ENCODE measurements at places on chromosomes 2 and 18. TPM values are rescaled to one million over a fixed set of nuclear protein-coding genes. Genes with fewer than 3 reads are reported as not detected.

C18orf54 gene
- 1.4 TPM for total RNA-seq

FNDC4 gene
- total RNA-seq = 3.0 TPM

DSG4 gene
- not detected for total RNA-seq

SLC1A4 gene
- total RNA-seq = 22.2 TPM

GREB1 gene
- total RNA-seq = 2.9 TPM

SPC25 gene
- total RNA-seq = 0.24 TPM

OBSL1 gene
- 199 TPM for total RNA-seq

LYPD6 gene
- total RNA-seq = 0.16 TPM

NAT8 gene
- total RNA-seq = not detected

IKZF2 gene
- total RNA-seq = 5.6 TPM

PDE1A gene
- 9.6 TPM for total RNA-seq

SLC9A2 gene
- total RNA-seq = 0.08 TPM

OSR1 gene
- 1.4 TPM for total RNA-seq

DNA sequence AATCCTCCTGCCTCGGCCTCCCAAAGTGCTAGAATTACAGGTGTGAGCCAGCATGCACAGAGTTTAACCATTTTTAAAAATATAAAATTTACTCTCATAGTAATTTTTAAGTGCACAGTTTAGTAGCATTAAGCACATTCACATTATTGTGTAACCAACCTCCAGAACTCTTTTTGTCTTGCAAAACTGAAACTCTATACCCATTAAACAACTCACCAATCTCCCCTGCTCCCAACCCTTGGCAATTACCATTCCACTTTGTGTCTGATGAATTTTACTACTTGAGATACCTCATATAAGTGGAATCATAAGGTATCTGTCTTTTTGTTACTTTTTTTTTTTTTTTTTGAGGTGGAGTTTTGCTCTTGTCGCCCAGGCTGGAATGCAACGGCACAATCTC lies 112.5 kb downstream of the BMPR2 start:
- DNase-seq = no peak

DNA sequence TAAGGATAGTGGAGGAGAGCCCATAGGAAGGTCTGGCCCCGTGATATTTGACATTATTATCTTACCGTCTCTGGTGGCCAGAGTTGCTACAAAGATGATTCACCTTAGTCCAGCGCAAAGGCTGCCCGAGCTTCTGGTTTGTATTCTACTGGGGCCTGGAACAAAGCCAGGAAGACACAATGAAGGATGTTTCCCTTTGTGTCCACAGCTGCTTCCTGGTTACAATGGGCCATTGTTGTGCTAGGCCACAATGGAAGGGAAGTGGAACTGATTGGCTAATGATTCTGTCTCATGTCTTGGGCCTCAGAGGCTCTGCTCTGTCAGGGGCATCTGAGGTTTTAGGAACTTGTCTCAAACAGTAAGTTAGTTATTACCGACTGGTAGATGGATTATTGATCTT lies 132.2 kb downstream of the TDRD15 start:
- DNase-seq = peak; percentile 76

DNA sequence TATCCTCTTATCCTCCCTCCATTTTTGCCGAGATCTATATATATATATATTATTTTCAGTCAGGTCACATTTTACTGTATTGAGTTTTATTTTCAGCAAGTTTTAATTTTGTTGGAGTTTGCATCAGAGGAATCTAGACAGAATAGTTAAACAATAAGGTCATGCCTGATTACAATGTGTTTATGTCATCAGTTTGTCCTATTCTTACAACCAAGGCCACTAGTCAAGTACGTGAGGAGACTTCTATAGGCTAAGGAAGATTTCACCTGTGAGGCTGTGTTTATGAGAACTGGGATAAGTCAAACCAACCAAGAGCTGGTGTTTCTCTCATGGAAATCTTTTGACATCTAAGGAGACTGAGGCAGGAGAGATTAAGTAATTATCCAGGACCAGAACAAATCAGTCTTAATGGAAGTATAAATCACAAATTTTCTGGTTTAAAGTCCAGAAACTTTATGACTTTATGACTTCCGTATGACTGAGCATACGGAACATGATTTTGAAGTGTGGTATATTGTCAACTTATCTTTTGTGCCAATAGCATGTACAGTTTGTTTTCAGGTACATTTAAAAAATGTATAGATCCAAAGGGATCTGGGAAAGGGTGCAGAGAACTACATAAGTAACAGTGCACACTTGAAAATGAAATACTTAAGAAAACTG lies 100.0 kb upstream of the DTNA start:
- no peak for DNase-seq

- no peak for DNase-seq
These were observed 132.4 kb downstream of the MGAT5 start for GRCh38 chr2:134386310-134386709.

- no peak for DNase-seq
These were observed 878 bp downstream of the FBXO15 start for GRCh38 chr18:74146756-74147155.

DNA sequence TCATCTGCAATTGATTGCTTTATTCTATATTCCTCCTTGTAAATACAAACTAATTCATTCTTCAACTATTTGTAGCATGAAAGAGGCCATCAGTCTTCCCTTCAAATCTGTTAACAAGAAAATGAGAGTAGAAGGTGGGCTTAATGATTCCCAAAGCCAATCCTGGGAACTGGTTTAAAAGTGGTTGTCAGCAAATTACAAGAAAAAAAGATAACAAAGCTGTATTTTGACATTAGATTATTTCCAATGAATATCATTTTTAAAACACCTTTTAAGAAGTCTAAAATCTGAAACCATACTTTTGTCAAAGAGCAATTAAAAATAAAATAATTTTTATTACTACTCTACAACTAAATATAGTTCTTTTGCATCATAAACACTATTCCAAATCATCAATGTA lies 139.2 kb downstream of the DYM start:
- no peak for DNase-seq

GRCh38 chr18:41372046-41372665 lies 582.9 kb upstream of the PIK3C3 start:
- no peak for DNase-seq

DNA sequence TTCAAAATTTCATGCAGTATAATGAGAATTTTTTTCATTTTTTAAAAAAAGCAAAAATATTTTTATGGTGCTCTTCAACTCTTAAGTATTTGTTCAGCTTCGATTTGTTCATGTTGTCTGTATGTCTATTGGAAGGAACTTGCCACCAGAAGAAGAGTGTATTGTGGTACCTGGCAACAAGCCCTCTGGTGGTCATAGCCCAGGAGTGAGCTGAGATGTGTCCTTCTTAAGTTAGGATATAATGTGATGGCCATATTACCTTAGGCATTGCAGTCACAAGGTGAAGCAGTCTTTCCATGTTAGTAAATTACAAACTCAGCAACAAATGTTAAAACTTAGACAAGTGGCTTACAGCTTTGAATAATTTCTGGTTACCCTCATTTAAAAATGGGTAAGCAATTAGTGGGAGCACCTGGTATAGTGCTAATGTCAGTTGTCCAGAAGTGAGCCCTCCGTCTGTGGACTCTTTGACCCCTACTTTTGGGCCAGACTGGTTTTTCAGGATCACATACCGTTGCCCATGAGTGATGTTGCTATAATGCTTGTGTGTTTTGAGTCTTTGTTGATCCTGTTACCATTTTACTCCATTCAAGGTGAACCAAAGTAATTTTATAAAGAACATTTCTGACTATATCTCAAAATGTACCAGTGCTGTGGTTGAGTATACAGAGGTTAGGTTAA lies 57.4 kb downstream of the MYO1B start:
- no peak for DNase-seq

GRCh38 chr2:189328848-189329245 lies 112.4 kb upstream of the WDR75 start:
- DNase-seq = no peak

GRCh38 chr2:9208875-9209274 lies 2.3 kb downstream of the ASAP2 start:
- DNase-seq = no peak

- DNase-seq = no peak
These were observed 123.1 kb downstream of the PRPF40A start for GRCh38 chr2:152594022-152594766.

DNA sequence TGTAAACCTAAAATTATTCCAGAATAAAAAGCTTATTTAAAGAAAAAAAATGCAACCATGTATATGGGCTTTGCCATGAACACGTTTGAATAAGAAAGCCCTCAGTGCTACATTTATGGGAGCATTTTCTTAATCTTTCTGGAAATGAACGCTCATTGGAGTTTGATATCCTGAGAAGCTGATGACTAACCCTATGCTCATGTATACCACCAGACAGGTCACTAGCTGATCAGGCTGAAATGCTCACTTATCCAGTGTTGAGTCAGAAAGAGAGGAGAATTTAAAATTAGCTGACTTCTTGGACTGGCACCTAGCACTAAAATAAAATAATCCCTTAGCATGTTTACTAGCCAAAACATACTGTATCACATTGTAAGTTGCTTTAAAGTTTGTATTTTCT lies 254.9 kb upstream of the SIX3 start:
- DNase-seq = no peak

DNA sequence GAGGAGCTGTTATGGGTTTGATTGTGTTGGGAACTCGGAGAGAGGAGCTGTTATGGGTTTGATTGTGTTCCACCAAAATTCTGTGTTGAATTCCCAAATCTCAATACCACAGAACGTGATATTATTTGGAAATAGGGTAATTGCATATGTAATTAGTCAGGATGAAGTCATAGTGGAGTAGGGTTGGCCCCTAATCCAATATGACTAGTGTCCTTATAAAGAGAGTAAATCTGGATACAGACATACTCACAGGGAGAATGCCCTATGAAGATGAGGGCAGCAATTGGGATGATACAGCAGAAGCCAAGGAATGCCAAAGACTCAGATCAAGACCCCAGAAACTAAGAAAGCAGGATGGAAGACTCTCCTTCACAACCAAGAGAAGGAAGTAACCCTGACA lies 1023.2 kb upstream of the ZEB2 start:
- DNase-seq = no peak

DNA sequence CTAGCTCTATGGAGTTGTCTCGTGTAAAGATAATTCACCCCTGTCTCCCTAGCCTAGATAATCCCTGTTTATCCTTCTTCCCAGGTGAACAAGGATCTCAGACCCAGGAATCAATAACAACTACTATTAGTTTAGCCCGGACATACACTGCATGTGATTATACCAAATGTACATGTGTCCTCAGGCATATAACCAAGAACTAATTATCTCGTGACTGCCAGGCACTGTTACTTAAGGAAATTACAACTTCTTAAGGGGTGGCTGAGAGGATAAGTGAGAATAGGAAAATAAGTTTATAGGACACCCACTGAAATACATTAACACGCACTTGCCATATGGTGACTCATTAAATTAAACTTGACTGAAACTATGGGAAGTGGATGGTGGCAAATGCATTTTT lies 126.6 kb downstream of the CNTNAP5 start:
- no peak for DNase-seq

GRCh38 chr2:43027097-43027873 lies 199.1 kb downstream of the ZFP36L2 start:
- no peak for DNase-seq

- DNase-seq = no peak
These were observed 20.5 kb downstream of the LNPK start for GRCh38 chr2:175981551-175981950.

- DNase-seq = peak; percentile 64
These were observed 7.0 kb upstream of the CIDEA start for GRCh38 chr18:12246849-12247808.

GRCh38 chr18:9992300-9992972 lies 78.6 kb downstream of the VAPA start:
- no peak for DNase-seq

DNA sequence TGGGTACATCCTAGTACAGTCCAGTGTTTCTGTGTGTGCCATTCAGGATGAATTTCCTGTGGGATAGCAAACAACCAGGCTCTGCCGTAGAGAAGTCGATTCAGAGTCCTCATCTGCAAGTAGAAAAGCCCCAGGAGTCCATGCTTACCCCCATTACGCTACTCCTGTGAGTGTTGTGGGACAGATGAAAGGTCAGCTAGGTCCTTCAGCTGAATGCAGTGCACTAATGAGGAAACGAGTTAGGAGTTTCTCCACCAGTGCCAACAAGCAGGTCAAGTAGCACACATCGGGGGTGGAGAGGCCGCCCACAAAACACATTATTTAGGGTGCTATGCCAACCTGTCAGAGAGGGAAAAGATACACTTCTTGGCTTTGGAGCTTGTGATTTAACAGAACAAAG lies 2.5 kb upstream of the GPR39 start:
- no peak for DNase-seq

DNA sequence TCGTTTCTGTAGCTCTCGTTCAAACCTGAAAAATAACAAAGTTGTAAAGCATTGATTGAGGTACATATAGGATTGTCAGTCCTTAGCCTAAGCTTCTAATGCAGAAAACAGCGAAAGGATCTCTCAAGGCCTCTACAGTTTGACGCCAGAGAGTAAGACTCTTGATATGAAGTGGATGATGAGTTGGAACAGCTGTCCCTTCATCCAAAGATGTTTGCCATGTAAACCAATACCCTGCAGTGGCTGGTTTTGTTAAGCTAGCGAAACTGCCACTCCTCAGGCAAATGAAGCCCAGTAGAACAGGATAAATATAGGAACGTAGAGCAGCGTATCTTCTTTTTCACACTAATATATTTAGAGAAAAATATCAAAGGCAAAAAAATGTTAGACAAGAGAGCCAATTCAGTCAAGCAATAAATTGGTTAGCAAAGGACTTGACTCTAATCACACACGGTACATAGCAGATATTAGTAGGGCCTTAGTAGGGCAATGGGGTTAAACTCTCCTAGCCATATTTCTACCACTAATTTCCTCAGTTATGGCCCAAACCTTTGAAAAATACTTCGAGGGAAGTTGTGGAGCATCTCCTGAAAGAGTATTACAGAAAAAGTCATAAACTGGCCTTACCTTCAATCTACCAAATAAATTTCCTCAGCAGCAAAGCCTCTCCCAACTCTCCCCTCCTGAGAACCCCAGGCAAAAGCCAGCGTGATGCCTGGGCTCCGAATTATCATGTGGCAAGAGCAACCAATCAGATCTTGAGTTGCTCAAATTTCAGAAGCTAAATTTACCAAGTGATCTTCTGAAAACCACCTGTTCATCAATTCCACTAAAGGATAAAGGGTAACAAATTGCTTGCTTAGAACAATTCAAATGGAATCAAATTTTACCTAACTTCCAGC lies at the start of gene NEB:
Gene NEB (minus strand): TSS at position 706 of the 902 bp plus-strand sequence. CDS start 1,320 bp downstream, outside the sequence.
- DNase-seq = no peak

DNA sequence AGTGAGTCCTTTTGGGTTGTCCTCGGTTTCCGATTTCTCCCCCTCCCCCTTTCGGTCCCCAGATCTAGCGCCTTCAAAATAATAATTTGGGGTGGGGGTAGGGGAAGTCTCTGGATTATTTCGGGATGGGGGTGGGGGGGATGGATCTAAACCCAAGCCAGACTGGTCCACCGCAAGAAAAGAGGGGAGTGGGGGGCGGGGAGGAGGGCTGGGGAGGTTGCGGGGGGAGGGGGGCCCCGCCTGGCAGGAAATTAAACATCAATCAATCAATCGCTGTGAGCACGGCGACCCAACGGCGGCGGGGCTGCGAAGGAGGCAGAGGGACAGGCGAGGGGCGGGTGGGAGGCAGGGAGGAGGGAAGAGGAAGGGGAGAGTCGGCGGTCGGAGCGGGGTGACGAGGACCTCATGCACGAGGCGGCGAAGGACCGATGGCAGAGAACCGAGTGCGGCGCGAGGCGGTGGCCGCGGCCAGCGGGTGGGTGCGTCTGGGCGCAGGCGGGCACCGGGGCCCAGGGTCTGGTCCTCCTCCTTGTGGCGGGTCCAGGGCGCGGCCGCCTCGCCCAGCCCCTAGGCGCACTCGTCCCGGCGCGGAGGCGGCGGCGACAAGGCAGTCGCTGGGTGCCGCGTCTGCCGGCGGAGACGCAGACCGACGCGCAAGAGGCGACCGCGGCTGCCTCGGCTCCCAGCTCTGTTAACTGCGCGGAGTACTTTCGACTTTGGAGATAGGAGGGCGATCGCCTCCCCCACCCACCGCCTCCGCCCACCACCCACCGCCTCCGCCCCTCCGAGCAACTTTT lies 468 bp upstream of the SATB2 start:
- DNase-seq = no peak
